ENCODE measurements at places on chromosomes 2 and 18.

DNA sequence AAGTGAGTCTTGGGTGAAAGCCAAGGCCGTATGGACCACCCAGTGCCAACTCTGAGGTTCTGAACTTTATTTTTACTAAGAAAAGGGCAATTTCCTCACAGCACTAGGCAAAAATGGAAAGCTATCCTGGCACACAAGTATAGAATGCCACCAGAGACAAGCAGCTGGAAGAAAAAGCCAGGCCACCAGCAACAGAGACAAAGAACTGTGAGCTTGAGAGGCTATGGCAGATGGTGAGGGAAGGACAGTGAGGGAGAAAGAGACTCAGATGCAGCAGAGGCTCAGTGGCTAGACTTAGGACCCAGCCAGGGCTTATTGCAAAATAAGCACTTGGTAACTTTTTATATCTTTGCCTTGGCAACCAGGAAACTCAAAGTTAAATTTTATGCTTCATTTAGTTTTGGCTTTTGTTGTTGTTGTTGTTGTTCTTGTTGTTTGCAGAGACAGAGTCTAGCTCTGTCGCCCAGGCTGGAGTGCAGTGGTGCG, 78.0 kb upstream of the BZW1 start:
- no peak for DNase-seq

- DNase-seq, result no peak
Measured at GRCh38 chr2:219368690-219369191, 19.0 kb downstream of the DNPEP start.

GRCh38 chr2:156532989-156533388, 96.8 kb downstream of the GPD2 start:
- no peak for DNase-seq

DNA sequence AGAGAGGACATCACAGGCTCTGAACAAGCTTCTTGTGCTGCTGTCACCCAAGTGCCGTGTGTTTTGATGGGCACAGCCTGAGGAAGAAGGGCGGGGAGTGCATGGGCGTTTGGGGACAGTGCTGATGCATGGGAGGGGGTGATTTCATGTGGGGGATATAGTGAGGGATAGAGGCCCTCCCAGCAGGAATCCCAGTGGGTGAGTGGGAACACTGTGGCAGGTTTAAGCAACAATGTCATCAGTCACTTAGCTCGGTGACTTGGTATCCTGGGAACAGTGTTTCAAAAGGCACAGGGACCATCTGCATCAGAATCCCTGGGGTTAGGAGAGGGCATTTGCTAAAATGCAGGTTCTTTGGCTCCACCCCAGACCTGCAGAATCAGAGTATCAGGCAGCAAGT, 609 bp downstream of the SIGLEC15 start:
- DNase-seq, result no peak

DNA sequence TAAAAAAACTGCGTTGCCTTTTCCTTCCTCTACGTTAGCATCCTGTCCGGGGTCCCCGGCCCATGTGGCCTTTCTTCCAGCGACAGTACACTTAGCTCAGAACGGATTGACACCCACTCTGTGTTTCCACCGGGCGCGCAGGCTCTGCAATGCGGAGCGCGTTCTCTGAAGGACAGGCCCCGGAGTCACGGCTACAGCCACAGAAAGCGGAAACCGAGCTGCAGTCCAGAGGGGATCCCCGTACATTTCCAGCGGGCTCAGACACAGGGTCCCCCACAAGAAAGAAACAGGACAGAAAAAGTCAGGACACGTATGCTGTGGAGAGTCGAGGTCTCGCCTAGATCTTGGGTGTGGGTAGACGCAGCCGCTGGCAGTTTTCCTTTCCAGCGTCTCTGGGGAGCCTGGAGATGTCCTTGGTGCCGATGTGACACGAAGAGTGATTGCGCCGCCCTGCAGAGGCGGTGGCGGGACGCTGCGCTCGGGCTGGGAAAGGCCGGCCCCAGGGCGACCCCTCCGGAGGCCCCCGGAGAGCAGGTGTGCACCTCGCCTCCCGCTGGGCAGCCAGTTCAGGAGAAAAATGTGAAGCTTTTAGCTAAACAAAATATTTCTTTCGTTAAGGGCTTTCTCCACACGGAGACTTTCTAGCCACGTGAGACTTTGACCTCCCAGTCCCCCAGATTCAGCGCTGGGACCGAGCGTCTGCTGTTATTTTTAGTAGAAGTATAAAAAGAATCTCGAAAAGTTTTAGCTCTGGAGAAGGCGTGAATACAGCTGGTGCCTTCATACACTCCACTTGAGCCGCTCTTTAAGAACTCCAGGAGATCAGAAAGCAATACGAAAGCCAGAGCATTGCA, 1.3 kb upstream of the ACKR3 start:
- DNase-seq, result no peak

GRCh38 chr2:29596584-29596983, 324.8 kb downstream of the ALK start:
- DNase-seq, result no peak

- no peak for DNase-seq
Measured at GRCh38 chr2:218648787-218649100, 10.7 kb downstream of the ZNF142 start.

DNA sequence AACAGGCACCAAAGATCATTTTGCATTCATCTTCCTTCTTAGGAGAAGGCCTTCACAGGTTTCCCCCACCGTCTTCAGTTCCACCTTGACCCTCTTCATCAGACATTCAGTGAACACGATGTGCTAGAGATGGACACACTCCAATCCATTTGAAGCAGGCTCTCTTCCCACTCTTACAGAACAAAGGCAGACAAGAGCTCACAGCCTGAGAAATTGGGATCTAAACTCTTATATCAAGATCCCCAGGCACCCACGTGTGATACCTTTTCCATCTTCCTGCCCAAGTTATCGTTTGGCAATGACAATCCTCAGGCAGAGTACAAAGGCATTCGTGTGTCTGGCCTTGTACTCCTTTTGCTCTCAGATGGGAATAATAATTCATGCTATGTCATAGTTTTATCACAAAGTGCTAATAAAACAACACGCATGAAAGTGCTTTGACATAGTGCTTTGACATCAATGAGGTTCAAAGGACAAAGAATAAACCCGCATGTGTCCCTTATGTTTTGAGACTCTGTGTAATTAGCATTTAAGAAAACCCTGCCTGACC, 369.3 kb upstream of the KLHL29 start:
- no peak for DNase-seq

- DNase-seq, result no peak
Measured at GRCh38 chr18:69958422-69958821, 10.7 kb upstream of the CD226 start.

DNA sequence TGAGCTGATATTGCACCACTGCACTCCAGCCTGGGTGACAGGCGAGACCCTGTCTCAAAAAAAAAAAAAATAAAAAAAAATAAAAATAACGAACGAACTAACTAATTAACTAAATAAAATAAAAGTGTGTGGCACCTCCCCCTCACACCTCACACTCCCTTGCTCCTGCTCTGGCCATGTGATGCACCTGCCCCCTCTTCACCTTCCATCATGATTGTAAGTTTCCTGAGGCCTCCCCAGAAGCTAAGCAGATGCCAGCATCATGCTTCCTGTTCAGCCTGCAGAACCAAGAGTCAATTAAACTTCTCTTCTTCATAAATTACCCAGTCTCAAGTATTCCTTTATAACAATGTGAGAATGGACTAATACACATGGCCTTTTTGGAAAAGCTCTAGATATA, 232.1 kb downstream of the TGIF1 start:
- no peak for DNase-seq

DNA sequence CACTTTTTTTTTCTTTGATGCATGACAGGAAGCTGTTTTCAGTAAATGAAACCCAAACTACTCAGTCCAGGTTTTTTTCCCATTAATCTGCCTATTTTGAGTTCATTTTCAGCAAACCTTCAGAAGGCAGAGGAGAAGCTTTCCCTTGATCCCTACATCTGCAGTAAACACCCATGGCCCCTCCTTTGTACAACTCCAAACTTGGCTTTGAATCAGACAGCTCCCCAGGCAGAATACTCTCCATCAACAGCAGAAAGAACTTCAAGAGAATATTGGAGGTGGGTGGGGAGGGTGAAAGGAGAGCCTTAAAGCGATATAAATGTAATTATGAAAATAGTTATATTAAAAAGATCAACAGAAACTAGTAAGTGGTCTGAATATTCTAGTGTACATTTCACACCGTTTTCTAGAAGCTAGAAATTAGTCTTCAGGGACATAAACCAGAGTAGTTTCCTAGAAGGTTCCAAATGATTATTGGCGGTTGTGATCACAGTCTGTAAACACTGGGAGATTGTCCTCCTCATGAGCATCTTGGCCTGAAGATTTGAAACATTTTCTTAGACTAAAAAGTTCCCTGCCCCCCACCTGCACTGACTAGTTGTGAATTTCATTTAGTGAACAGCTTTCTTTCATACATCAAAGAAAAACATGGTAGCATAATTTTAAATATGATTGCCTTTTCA, 75.1 kb upstream of the STK39 start:
- DNase-seq, result no peak

- DNase-seq, result no peak
Measured at GRCh38 chr2:111239107-111239506, 118.4 kb downstream of the BCL2L11 start.

DNA sequence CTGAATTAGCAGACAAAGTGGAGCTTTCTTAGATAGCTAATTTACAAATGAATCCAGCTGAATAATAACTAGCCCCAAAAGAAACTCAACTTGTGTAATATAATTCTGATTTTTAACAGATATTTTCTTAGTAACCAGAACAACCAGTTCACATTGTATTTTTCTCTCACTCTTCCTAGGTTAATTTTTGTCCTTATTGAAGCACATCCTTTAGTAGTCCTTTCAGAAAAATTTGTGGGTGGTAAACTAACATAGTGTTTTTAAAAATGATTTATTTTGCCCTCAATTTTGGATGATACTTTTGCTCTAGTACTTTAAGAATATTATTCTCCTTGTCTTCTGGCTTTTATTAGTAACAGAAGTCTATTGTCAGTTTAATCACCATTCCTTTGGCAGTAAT, 190.6 kb upstream of the SLC39A10 start:
- DNase-seq, result no peak

- no peak for DNase-seq
Measured at GRCh38 chr2:64212346-64212745, 68.1 kb upstream of the PELI1 start.

- no peak for DNase-seq
Measured at GRCh38 chr2:27893006-27893405, 2.5 kb downstream of the BABAM2 start.
